ENCODE measurements at places on chromosomes 11 and 22. TPM values are rescaled to one million over a fixed set of nuclear protein-coding genes. Genes with fewer than 3 reads are reported as not detected.

DNA sequence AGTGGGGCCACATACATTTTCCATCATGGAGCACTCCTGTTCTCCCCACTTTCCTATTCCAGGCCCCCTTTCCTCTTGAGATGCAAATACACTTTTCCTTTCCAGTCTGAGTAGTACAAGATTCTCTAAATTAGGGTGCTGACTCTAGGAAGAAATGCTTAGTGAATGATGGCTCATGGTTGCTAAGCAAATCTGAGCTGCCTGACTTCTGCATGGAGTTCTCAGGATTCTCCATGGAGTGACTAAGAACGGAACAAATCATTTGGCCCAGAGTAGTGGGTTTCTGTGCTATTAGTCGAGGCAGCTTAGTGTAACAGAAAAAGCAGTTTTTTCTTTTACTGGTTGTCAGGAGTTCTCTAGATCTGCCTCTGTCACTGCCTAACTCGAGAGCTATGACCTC is 65.4 kb upstream of the NTM start:
- DNase-seq = no peak

KCTD14 gene
- total RNA-seq = 5.3 TPM

AHNAK gene
- total RNA-seq = 14.9 TPM

DNA sequence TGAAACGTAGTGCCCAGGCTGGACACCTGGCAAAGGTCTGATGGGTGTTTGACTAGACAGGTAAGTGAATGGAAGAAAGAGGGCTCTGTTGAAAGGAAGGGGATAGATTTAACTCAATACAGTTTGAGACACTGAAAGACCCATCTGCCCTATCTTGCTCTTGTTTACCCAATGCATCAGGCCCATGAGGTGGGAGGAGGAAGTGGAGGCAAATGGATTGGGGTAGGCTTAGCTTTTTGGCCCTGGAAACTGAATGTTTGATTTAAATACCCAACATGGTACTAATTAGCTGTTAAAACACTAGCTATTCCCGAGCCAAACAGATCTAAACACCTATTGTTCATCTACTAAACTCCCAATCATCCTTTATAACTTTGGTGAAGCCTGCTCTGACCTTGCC is 3.5 kb upstream of the UVRAG start:
- DNase-seq = no peak

GRCh38 chr11:123434911-123435310 is 4.8 kb downstream of the GRAMD1B start:
- peak; percentile 87 for DNase-seq

KCNJ11 gene
- 5.0 TPM for total RNA-seq

- DNase-seq = no peak
Measured at GRCh38 chr11:36421546-36422155, 88.4 kb downstream of the TRAF6 start.

OR5A1 gene
- total RNA-seq = 0.06 TPM

DNA sequence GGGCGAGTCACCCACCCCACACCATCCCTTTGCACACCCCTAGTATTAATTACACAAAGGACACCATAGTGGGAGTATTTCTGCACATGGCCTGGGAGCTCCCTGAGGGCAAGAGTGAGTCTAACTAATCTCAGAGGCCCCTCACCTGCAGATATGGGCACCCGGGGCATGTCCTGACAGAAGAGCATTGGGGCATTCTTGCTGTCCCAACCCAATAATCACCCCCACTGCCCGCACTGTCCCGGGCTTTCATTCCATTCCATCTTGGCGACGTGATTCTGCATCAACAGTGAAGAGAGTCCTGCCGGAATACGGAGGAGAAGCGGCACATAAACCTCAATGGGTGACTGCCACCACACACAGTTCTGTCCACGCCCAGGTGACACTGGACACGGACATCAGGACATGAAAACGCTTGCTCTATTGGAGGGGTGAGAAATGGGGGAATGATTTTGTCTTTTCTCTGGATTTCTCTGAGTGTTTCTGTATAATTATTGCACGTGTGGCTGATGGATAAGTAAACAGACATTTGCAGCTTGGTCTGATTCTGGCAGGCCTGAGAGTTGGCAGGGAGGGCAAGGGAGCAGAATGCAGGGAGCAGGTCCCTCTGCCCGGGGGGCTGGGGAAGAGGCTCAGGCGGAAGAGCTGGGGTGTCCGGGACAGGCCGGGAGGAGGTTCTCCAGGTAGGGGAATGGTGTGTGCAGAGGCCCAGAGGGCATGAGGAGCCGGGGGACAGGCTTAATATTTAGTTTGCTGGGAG is 38.2 kb downstream of the SCUBE1 start:
- DNase-seq = no peak

- DNase-seq = no peak
Measured at GRCh38 chr11:47160753-47161133, 15.9 kb downstream of the ARFGAP2 start.

CD3D gene
- total RNA-seq = not detected

GRCh38 chr11:128733440-128734102 is 39.7 kb downstream of the FLI1 start:
- DNase-seq = peak; percentile 81

DNA sequence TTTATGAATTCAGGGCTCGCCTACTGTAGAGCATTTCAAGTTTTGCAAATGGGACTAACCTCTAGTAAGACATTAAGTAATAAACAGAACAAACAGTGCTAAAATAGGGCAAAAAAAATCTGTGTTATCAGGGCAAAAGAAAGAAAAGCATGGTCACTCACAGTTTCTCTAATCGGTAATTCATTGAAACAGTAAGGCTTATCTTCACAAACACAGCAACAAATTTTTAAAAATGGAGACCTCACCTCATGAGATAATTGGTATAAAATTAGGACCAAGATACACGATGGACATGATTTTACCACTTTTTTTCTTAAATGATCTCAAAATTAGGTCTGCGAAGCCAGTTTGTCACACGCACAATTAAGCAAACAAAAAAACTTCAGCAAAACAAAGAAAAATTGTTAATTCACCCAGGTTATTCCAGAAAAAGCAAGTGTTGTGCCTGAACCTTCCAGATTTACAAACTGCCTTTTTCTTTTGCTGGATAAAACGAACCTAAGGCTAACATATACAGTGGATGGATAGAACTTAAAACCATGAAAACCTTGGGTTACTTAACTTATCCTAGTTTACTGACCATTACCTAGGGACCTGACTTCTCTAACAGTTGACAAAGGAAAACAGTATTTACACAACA is 1.4 kb downstream of the TMEM123 start:
- no peak for DNase-seq

TRIM49C gene
- not detected for total RNA-seq

- DNase-seq = no peak
Measured at GRCh38 chr11:100691896-100692653, 5.0 kb downstream of the ARHGAP42 start.

GRCh38 chr22:31085928-31086327 is 4.8 kb downstream of the SMTN start:
- DNase-seq = no peak

MAP6 gene
- total RNA-seq = 9.9 TPM

CFAP300 gene
- total RNA-seq = 15.2 TPM

Measured in neural progenitor cell (in vitro differentiated cells).